ENCODE measurements at places on chromosomes 13 and 19. TPM values are rescaled to one million over a fixed set of nuclear protein-coding genes. Genes with fewer than 3 reads are reported as not detected.

The ETFB gene
- 41.3 TPM for polyA plus RNA-seq

The XRCC1 gene
- 29.7 TPM for polyA plus RNA-seq

The LAIR1 gene
- polyA plus RNA-seq = 7.1 TPM

The KCTD4 gene
- polyA plus RNA-seq = 0.19 TPM

The SHFL gene
- polyA plus RNA-seq = 9.5 TPM

The TEAD2 gene
- 63.8 TPM for polyA plus RNA-seq

The MISP gene
- 0.17 TPM for polyA plus RNA-seq

The RASGRP4 gene
- 1.6 TPM for polyA plus RNA-seq

The TMEM150B gene
- polyA plus RNA-seq = 0.66 TPM

The KCNN1 gene
- 1.4 TPM for polyA plus RNA-seq

The FPR1 gene
- polyA plus RNA-seq = 1.1 TPM
